ENCODE measurements at places on chromosomes 2 and 18. TPM values are rescaled to one million over a fixed set of nuclear protein-coding genes. Genes with fewer than 3 reads are reported as not detected.

GRCh38 chr2:20670315-20671035 lies 3.5 kb downstream of the GDF7 start:
- no peak for DNase-seq

DNA sequence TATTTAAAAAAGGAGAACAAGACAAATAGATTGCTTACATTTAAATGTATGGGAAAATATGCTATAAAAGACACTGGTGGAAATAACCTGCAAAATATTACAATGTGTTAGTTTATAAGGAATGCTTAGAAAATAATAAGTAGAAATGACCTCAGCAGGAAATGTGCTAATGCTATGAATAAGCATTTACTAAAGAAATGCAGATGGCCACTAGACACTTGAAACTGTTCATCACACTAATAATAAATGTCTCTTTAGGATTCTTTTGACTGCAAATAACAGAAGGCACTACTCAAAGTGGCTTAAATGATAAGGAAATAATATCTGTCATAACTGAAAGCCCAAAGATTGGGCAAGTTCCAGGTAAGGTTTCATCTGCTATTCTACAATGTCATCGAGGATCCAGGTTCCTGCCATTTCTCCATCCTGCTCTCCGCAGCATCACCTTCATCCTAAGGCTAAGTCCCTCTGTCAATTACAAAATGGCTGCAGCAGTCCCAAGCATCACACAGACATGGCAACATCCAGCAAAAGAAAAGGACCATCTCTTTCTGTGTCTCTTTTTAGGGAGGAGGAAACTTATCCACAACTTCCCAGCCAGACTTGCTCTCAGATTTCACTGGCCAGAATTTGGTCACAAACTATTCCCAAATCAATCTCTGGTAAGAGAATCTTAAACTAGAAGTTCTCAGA lies 21.9 kb downstream of the METTL8 start:
- no peak for DNase-seq

DNA sequence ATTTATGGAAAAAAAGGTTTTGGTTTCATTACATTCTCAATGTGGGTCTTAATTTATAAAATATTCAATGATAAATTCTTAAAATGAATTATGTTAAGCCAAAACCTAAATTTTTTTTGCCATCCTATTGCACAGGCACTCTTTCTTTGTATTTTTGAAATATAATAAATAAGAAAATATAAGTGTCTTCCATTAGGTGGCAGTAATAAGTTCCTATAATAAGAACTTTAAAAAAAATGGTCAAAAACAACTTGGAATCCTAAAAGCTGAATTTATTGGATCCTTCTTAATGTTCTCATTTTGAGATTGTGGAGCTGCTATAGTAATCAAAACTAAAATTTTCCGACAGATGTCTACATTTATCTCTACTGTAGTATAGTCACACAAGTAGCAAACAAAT lies 5.7 kb downstream of the CALCRL start:
- no peak for DNase-seq

GRCh38 chr18:37900326-37900725 lies 334.7 kb upstream of the CELF4 start:
- no peak for DNase-seq

DNA sequence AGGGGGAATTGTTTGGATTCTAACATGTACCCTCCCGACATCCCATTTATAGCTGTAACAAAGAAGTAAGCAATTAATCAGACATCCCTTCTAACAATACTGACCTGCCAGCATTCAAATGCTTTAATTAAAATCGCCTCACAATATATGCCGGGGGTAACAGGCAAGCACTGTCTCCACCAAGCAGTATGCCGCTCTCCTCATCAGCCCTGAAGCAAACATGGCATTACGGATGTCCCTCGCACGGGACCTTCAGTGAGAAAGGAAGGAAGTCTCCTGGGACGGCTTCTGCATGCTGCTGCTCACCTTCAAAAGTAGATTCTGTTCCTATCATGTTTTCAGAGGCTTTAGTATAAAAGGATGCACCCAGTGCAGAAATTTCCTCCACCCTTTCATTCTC lies 292.7 kb upstream of the POU3F3 start:
- no peak for DNase-seq

DNA sequence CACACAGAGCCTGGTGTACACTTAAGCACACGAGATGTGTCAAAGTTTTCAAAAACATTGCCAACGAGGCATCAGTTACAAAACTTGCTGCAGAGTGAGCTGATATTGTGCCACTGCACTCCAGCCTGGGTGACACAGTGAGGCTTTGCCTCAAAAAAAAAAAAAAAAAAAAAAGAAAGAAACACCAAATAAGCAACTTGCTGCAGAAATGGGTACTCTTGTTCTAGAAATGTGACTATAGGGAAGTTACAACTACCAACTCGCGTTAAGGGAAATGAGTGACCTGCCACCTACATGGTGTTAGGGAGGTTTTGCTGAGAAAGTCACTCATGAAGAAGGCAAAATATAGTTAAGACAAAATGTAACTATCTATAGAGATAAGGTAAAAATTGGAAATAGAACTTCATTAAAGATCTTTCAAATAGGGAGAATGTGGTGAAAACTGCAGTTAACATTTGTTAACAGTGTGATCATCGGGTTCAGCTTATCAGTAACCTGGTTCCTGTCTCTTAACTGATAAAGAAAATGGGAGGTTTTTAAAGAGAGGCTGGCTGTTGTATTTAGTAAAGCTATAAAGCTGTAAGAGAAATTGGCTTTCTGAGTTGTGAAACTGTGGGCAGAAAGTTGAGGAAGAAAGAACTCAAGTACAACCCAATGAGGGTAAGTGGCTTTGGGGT lies at the start of gene IL1RL1:
Gene IL1RL1, plus strand, starts transcription at position 600 of the 677 bp plus-strand sequence. CDS start 26,702 bp downstream, outside the sequence.
- DNase-seq = no peak

DNA sequence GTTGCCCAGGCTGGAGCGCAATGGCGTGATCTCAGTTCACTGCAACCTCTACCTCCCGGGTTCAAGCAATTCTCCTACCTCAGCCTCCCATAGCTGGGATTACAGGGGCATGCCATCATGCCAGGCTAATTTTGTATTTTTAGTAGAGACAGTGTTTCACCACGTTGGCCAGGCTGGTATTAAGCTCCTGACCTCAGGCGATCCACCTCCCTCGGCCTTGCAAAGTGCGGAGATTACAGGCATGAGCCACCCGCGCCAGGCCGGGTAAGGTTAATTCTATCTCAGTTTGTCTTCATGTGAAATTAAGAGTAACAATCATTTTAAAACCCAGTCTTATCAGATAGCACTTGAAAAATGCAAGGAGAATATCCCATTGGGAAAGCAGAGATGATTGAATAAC lies 1681.7 kb upstream of the DDX18 start:
- no peak for DNase-seq

DNA sequence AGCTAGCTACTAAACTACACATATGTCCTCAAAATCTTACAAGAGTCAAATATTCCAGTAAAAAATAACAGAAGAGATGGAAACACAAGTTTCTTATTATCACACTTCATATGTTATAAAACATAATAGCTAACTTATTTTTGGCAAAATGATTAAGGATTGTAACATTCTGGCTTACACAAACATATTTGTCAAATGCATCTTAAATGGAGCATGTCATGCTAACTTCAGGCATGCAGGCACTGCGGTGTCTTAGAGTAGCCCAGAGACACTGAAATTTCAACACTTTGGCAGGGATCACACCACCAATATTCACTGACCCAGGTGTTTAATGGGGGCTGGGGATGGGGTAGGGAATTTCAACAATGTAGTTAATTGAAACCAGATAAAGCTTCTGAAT lies 51.6 kb downstream of the LDAH start:
- no peak for DNase-seq

DNA sequence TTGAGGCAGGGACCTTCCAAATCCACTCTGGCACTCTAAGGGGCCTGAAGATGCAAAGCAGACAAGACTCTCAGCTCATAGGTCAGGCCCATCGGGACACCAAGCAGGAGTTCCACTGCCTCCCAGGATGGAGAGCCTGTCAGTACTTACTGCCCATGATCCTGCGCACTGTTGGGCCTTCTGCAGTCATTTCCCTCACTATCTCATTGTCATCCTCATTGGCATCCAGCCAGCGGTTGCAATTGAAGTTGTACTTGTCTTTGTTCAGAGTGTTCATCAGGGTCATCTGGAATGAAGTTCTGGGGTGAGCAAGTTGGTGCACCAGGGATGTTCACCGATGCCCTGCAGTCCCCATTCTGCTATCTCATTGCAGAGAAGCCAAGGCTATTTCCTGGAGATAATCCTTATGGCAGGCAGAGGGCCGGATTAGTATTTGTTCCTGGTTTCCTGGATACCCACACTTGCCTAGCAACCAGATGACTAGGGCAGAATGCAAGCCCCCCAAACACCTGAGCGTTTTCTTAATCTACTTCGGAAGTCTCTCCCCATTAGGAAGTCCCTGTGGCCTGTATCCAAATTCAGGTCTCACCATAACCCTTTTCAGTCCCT lies 65.1 kb downstream of the LOXHD1 start:
- no peak for DNase-seq

DNA sequence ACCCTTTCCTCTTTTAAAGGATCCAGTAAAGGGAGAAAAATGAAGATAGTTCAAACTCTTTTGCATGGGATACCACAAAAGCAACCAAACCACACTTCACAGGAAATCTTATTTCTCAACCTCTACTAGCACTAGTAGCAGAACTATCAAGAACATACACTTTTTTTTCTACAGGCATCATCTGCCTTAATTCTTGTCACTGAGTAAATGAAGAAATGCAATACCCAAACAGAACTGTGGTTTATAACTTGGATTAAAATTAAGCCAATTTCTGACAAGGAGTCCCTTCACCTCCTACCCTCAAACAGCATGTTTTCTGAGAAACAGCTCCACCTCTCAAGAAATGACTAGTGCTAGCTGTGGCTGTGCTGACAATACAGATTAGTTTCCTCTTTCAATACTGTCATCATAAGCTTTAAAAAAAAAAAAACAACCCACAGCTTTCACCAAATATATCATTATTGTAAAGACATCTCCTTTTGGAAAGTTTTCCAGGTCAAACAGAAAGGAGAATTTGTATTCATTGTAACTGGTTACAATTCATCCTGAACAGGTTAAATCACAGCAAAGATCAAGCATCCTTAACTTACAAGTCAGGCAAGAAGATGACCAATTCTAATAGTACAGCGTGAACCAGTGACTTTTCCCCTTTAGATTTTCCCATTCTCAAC lies 44.4 kb downstream of the PTPN2 start:
- no peak for DNase-seq

GRCh38 chr2:236124182-236124893 lies 43.8 kb downstream of the GBX2 start:
- no peak for DNase-seq

GRCh38 chr2:179661986-179662385 lies 199.4 kb downstream of the ZNF385B start:
- no peak for DNase-seq

DNA sequence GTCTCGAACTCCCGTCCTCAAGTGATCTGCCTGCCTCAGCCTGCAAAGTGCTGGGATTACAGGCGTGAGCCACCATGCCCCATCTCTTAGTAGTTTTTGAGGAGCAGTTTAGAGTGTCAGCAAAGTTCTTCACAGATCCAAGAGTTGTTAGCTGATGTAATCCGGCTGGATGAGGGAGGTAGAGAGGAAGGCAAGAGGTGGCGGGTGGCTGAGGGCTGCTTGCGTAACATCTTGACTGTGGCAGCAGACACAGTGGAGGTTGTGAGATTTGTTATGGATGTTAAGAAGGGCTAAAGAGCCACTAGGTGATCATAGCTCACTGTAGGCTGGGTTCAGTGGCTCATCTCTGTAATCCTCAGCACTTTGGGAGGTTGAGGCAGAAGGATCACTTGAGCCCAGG lies 19.5 kb upstream of the FAM136A start:
- no peak for DNase-seq

DNA sequence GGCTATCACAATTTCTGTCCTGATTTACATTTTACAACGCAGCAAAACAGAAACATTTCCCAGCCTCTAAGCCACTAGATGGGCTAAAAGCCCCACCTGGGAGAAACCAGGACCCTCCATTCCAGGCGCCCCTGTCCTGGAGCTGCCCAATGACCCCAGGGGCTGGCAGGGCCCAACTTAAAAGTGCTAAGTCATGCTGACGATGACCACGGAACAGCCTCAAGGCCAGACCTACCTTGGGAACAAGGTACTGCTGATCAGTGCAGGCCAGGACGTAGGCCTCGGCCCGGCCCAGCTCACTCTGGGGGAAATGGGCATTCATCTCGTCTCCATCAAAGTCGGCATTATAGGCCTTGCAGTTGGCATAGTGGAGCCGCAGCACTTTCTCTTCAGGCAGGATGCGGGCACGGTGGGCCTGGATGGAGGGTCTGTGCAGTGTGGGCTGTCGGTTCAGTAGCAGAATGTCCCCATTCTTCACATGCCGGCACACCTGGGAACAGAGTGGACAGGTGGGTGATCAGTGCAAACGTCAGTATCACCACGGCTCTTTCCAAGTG lies 35.8 kb downstream of the POLR1A start:
- no peak for DNase-seq

- DNase-seq = no peak
Measured at GRCh38 chr2:22377268-22377667, 1007.7 kb upstream of the KLHL29 start.

DNA sequence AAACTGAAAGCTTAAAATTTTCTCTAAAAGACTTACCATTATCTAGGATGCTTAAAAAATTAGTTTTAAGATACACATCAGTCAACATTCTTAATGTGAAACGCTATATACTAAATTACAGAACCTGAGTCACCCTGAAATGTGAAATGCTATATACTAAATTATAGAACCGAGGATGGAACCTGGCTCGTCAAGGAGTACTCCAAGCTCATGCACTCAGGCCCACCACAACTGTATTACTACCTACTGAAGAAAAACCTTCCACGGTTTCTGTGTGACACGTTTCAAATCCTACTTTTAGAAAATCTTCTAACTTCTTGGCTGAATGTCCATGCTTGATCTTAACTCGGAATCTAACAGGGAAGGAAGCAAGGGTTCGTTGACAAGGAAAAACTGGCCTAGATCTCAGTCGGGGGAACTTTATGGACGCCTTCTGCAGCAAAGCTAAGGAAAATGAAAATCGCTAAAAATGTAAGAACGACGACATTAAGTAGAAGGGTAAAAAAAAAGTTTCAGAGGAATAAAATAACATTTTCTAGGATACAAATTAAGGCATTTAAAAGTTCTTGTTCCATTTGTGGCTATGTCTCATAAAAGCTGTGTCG lies 1.4 kb downstream of the PRKD3 start:
- DNase-seq = no peak

GRCh38 chr2:173968551-173968950 lies 3.4 kb upstream of the SP3 start:
- DNase-seq = no peak

The C1QL2 gene
- not detected for total RNA-seq

The STAT1 gene
- 165 TPM for total RNA-seq

The PDE1A gene
- 7.0 TPM for total RNA-seq

The CCDC150 gene
- 3.5 TPM for total RNA-seq

The AGXT gene
- not detected for total RNA-seq

The DDX1 gene
- 126 TPM for total RNA-seq

The CRYBA2 gene
- not detected for total RNA-seq

The PFN4 gene
- total RNA-seq = not detected

The TEKT4 gene
- total RNA-seq = not detected

Measured in MG63 (cell line).